ENCODE measurements at places on chromosomes 1 and 21.

DNA sequence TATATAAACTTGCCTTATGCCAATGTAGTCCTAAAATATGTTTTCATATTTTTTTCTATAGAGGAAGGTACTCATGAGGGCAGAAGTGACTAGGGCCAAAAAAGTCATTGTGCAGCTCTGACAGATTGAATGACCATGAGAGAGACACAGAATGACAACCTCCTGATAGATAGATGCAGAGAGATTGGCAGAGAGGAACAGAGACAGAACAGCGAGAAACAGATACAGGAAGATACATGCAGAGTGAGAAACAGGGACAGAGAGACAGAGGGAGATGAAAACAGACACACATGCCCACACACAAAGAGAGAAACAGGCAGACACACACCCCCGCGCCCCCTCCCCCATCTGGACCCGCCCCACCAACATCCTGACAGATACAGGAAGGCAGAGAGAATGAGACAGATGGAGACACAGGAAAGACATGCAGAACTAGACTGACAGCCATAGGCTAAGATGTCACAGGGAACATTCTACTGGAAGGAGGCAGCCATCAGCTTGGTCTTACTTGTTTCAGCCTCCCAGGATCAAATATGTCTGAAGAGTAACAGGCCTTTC, 211.1 kb downstream of the ST6GALNAC3 start:
- DNase-seq: no peak

- no peak for DNase-seq
Observed at GRCh38 chr1:30657131-30658013, 66.0 kb downstream of the MATN1 start.

- no peak for DNase-seq
Observed at GRCh38 chr1:153470707-153471106, 10.3 kb upstream of the S100A7 start.

DNA sequence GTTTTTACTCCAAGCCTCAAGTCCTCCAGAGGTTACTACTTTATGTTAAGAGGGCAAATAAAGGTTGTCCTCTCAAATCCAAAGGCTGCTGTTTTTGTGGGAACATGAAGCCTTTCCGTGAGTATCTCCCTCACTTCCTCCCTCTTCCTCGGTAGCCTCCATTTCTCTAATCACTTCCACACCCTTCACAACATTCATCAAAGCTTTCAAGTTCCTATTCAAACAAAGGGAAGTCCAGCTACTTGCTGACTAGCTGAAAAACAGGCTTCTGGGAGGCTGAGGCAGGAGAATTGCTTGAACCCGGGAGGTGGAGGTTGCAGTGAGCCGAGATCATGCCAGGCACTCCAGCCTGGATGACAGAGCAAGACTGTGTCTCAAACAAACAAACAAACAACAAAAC, 6.6 kb upstream of the CD48 start:
- no peak for DNase-seq

Data from B cell (primary cell).